ENCODE measurements at places on chromosomes 11 and 22.

- DNase-seq = peak; percentile 85
These were observed 27.1 kb downstream of the ARAP1 start for GRCh38 chr11:72724851-72725723.

- DNase-seq = no peak
These were observed 9.2 kb upstream of the IL10RA start for GRCh38 chr11:117977029-117977428.

GRCh38 chr11:81869351-81870065 is 864.2 kb downstream of the FAM181B start:
- peak; percentile 72 for DNase-seq

DNA sequence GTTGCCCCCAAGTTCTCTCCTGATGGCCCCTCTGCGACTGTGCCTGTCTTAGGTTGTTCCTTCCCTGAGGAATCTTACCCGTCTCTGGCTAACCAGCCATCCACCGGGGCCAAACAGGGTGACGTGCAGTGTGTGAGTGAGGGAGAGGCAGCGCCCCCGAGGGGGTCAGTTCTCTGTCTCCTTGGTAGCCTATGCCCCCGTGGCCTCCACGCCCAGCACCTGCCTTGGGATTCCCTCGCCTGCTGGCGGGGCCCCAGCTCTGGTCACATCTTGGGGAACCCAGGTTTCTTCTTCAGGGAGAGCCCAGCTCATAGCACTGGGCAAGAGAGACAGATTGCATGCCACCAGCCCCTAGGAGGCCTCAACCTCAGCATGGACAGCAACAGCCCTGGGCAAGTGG is 5.8 kb downstream of the NXF1 start:
- DNase-seq = no peak

DNA sequence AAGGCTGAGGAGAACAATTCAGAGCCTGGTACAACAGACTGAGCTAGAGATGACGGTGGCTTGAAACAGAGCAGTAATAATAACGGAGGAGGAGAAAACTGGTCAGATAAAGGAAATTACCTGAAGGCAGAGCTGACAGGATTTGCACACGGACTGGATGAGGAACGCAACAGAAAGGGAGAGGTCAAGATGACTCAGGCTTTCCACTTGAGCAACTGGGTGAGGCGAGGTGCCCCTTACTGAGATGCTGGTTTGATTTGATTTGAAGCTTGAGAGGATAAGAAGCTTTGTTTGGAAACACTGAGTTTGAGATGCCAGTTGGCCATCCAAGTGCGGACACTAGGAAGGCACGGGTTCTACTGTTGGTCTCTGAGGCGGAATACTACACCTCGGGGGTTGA is 35.4 kb upstream of the NRIP3 start:
- DNase-seq = no peak

DNA sequence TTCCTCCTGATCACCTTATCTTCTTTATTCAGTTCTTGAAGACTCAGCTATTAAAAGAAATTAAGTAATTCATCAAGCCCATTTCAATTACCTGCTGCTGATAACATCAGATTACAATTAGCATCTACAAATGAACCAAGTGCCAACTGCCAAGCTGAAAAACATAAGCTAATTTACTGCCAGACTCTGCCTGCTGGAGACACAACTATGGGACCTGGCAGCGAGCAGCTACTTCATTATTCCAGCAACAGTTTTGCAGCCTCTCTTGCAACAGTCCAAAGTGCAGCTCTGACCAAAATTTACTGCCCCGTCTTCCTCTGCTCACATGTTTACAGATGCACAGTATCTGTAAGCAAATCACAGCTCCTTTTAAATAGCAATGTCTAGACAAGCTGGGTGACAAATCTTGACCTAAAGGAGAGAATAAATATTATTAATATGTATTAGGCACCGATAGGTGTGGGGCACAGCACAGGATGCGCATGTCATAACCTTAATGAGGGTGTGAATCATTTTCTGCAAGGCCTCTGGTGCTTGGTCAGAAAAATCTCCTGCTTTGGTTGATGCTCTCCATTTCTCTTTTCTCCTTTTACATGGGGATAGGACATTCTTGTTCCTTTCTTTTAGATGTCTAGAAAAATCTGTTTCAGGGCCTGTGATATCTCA is 232.2 kb upstream of the PITPNB start:
- DNase-seq = no peak

- no peak for DNase-seq
These were observed 240.5 kb upstream of the FAT3 start for GRCh38 chr11:91984033-91984584.

DNA sequence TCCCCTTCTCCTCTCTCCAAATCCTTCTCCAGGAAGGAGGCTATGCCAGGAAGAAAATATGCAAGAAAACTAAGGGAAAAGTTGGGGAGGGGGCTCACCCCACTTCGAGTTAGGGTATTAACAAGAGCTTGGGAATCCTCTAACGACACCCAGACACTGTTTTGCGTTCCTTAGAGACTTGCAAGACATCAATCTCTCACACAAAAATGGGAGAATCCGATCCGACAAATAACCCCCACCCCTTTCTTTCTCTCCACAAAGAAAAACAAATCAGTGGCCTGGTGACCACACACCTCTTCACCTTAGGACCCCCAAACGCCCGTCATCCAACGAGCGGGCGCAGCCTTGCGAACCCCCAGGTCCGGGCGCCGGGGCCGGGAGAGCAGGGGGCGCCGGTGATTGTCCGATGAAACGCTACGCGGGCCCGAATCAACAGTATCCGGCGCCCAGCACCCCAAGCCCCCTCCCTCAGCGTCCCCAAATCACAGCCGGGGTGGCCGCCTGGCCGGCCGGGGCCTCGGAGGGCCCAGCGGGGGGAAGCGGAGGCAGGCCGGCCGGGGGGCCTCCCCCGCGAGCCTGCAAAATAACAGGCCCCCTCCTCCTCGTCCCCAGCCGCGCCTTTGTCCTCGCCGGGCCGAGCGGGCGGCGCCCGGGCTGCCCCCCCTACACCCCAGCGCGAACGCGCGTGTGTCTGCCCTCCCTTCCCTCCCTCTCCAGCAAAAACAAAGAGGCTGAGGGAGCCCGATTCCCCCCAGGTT is 690 bp downstream of the CSNK1E start:
- DNase-seq = peak; percentile 51

GRCh38 chr11:82892611-82893169 is 7.5 kb downstream of the PRCP start:
- no peak for DNase-seq

GRCh38 chr11:58905011-58905720 is 34.1 kb upstream of the GLYATL1 start:
- DNase-seq = no peak

DNA sequence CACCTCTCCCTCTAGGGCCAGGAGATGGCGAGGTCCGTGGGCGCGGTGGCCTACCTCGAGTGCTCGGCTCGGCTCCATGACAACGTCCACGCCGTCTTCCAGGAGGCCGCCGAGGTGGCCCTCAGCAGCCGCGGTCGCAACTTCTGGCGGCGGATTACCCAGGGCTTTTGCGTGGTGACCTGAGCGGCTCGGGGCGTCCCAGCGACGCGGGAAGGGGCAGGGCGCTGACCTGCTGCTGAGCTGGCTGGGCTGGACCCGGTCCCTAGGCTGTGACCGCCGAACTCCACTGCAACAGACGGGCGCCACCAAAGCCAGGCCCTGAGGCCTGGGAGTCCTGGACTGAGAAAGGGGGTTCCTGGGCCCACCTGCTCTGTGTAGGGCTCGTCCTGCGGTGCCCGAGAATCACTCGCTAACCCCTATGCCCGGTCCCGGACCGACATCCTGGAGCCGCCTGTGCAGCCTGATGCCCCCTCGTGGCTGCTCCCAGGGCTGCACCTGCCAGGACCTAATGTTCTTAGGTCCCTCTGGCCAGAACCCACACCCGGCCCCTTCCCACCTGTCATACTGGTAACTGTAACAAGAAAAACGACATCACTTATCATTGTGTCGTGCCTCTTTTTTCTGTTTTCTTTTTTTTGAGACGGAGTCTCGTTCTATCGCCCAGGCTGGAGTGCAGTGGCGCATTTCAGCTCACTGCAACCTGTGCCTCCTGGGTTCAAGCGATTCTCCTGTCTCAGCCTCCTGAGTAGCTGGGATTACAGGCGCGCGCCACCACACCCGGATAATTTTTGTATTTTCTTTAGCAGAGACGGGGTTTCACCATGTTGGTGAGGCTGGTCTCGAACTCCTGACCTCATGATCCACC is 15.0 kb downstream of the RHOD start:
- peak; percentile 63 for DNase-seq

- DNase-seq = no peak
These were observed 107.1 kb upstream of the DDI1 start for GRCh38 chr11:103929170-103929903.

DNA sequence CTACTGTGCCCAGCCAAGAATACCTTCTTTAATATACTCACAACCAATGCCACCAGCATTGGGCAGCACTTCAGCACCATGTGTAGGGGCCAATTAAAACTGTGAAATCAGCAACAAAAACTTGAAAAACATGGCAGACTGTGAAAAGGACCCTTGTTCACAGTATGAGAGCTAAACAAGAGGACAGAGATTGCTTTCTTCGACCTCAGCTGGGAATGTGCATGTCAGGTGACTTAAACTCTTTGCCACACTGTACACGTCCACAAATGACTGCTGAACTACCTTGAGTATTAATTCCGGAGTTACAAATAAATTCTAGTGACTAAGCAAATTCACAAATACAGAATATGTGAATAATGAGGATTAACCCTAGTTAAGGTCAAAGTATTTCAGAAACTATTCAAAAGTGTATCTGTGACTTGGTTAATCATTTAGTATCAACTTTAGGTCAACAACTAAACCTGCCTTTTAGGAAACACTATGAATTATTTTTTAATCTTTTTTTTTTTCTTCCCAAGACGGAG is 33.0 kb downstream of the DDX6 start:
- DNase-seq = no peak

DNA sequence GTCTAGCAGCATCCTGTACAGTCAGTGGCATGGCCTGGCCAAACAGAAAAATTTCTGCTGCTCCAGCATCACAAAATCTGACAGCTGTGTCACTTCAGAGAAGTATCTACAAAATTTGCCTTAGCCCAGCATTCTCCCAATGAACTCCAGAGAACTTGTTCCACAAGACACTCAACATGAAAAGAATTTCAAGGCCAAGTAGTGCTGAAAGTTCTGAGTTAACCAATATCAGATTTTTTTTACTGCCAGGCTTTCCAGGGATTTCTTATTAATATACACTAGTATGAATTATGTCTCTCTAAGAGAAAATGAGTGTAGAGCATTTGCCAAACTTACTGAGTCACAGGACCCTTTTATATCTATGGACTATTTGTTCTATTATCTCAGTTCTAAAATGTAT is 68.8 kb downstream of the OR5AK2 start:
- no peak for DNase-seq

DNA sequence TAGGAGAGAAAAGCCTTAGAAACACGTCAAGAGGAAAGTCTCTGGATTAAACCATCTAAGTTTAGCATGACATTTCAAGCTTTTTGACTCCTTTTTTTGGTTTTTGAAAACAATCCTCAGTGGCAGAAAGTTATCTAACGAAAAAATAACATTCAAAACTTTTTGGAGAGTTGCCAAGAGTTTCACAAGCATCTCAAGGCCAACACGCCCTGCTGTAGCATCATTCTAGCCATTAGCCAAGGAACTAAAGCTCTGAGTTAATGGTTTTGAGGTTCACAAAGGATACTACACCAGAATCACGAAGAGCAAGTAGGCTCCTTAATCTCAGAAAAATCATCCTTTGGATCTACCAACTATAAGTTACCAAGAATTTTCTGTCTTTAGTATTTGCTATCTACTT is 94.8 kb downstream of the PICALM start:
- no peak for DNase-seq

DNA sequence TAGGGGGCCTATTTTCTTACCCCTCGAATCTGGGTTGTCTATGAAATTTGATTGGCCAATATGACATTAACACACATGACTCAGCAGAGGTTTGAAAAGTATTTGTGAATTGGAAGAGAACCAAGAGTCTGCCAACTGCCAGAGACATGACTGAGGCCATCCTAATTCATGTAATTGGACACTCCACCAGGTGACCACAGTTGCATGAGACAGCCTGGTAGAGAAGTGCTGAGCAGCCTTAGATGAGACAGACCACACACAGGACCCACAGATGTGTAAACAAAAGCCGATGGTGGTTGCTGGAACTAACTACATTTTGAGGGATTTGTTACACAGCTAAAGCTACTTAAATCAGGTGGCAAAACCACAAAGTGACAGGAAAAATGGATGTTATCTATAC is 855 bp upstream of the MS4A5 start:
- DNase-seq = no peak

- DNase-seq = no peak
These were observed 101.8 kb downstream of the TRIM44 start for GRCh38 chr11:35764417-35764816.

DNA sequence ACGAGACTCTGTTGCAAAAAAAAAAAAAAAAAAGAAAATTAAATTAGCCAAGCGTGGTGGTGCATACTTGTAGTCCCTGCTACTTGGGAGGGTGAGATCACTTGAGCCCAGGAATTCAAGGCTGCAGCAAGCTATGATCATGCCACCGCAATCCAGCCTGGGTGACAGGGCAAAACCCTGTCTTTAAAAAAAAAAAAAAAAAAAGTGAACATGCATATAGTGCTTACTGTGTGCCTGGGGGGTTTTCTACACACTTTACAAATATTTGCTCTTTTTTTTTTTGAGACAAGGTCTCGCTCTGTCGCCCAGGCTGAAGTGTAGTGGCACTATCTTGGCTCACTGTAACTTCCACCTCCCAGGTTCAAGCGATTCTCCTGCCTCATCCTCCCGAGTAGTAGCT is 12.9 kb downstream of the TPST2 start:
- DNase-seq = no peak

DNA sequence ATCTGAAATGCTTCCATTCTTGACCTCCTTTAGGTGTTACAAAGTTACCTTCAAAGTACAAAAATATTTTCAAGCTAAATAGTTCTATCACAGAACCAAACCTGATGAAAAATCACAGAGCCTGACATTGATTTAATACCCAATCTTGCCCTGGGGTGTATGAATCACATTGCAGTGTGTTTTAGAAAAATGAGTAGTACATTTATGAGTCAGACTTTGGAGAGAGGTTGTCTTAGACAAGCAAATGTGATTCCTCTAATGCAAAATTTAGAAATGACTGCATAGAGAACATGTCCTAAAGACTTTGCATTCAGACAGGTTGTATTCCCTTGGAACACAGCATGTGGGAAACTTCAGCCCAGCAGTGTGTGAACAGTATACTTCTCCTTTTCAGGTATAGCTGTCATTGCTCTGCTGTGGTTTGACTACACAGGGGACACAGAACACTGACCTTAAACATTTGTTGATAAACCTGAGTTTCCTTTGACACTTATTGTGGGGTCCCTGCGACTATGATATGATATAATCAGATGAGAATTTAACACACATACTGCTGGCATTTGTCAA is 972.1 kb downstream of the JRKL start:
- DNase-seq = no peak

Data from activated CD4-positive, alpha-beta T cell treated with anti-CD3 and anti-CD28 coated beads for 4 hours (primary cell).